ENCODE measurements at places on chromosomes 1 and 21.
A peak's percentile ranks its signal among the peaks of the same experiment; 100 is the strongest.

DNA sequence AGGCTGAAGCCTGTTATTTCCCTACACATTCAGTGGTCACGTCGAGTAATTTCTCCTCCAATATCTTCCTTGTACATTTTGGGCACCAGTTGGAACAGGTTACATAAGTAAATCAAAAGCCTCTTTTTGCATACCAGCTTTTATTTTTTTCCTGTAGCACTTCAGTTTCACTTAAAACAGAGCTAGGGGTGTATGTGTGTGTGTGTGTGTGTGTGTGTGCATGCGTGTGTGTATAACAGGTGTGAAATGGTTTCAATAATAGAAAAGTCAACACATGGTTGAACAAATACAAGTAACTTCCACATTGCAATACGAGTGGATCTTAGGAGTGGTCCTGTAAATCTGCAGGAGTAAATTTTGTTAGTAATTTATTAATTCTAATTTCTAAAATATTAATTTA lies 3.0 kb upstream of the MAN1A2 start:
- DNase-seq = no peak

DNA sequence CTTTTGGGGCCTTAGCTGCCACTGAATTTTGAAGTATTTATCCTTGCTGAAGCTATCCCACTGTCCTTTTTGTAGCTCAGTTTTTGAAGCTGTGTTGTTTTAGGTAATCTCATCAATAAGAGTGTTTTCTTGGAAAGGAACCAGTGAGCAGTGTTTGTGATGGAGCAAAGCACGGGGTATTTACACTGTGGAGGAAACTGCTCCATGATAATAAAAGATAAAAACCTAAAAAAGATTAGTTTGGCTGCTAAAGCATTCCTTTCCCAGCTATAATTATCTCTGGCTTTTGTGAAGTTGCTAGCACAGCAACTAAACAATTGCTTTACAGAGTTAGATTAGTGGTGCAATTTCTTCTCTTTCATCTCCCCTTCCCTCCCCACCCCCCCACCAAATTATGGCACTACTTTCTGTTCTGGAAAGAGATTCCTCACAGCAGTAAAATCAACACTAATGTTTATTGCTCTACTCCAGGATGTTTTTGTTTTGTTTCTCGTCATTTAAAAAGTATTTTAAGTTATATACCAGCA lies 21.5 kb downstream of the SRRM1 start:
- no peak for DNase-seq

DNA sequence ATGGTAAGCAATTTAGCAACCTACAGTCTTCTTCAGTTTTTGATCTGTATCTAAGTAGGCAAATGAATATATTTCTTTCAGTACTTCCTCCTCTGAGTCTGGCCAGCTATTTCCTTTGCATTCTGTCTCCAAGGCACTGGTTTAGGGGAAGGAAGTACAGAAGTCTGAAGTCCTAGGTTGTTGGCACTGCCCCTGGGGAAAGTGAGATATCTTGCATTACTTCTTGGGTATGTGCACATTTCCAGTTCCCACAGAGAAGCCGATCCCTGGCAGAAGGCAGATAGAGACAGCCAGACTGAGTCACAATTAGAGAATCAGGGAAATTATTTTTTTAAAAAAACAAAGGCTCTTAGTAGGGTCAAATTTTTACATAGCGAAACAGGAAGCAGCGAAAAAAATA lies 98.8 kb downstream of the RASAL2 start:
- DNase-seq = peak; percentile 47

GRCh38 chr1:214830941-214831340 lies 227.9 kb downstream of the CENPF start:
- DNase-seq = no peak

- no peak for DNase-seq
These were observed 327.0 kb downstream of the NPHP4 start for GRCh38 chr1:5664906-5665875.
